ENCODE measurements at places on chromosomes 7 and 10.

DNA sequence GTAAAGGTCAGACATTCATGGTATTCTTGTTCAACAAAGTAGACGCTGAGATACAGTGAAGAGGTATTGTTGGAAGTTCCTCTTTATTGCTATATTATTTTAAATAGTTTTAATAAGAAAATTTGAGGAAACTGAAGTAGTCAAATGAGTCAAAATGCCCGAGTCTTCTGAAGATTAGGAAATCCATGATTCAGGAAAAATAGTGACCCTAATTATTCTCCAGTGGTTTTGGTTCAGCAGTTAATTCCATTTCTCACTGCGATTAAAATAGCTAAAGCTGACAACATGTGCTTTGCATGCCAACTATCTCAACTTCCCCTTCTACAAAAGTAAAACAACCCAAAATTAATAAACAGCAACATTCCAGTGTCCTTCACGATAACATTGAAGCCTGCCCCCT, 32.7 kb upstream of the PFKP start:
- no peak for DNase-seq

GRCh38 chr10:67549390-67549789, 146.6 kb downstream of the CTNNA3 start:
- no peak for DNase-seq

DNA sequence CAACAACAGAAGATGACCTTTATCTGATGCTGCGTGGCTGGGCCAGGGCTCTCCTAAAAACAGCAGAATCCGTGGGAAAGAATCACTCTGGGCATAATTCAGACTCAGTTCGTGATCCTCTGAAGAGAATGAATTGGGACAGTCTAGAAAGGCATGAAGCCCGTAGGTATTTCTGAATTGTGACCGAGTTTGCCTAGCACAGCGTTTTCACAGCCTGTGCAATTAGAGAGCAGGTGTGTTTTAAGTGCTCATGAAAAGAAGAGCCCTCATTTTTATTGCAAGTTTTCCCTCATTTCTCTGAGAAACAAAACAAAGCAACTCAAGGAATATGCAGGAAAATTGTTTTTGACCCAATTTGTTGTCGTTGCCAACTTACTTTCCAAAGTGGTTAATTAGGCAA, 366.2 kb downstream of the WDR11 start:
- DNase-seq = no peak

DNA sequence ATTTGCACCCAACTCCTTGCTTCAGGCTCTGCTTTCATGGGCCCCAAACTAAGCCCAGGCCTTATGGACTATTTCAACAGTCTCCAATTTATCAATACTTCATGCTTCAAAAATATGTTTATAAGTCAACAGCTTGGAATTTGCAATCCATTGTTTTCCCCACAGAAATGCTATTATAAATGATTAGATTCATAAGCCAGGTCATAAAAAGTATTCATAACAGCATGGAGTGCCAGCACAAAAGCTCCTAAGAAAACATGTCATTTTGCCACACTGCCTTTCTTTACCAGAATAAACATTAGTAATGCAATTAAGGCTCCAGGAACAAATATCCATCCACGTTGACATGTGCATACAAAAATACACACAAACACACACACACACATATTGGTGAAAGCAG, 30.1 kb downstream of the OSBPL3 start:
- no peak for DNase-seq

DNA sequence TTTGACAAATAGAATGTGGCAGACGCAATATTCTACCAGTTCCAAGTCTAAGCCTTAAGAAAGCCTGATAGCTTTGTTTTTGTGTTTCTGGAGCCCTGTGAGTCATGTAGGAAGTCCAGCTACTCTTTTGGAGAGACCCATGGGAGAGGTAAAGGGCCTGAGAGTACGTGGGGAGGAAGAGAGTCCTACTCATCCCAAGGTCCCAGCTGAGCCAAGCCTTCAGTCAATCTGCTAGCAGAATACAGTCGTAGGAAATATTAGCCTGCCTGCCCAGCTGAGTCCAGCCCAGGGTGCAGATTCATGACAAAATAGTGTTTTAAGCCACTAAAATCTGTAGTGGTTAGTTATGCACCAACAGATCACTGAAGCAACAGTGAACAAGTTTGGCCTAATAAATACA, 9.0 kb upstream of the GNA12 start:
- DNase-seq = no peak

DNA sequence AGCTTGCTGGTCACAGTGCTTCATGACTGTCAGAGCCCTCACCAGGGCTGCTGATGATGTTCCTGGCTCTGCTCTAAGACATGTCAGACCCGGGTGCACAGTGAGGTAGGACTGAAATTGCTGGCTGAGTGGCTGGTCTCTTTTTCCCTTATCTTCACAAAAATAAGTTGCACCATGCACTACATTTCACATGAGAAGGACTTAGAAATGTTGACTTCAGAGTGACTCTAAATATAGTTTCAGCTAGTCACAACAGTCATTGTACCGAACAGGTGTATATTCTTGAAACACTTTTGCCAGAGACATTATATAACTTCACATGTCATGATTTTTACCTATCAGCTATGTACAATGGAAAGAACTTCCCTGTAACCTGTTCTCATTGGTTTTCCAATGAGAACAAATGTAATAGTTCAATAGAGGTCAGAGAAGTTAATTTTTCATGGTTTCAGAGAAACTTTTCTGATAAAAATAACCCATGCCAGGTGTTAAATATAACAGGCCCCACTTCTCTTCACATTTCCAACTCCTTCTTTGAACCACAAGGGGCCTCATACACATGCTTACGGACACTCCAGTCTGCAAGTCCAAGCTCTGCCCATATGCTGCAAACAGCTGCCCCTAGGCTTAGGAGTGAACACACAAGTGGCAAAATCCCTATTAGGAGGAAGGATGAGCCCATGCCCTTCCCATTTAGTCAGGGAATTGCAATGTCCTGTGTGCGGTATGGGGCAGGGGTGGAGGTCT, 115.6 kb downstream of the CDK6 start:
- DNase-seq = no peak

- DNase-seq = no peak
These were observed 14.0 kb upstream of the CELF2 start for GRCh38 chr10:11003679-11004078.

GRCh38 chr7:46908770-46909169, 673.1 kb downstream of the TNS3 start:
- DNase-seq = no peak

- no peak for DNase-seq
These were observed 105.5 kb upstream of the TBX20 start for GRCh38 chr7:35359423-35359822.

- DNase-seq = no peak
These were observed 387.2 kb downstream of the TCERG1L start for GRCh38 chr10:130924138-130924819.

DNA sequence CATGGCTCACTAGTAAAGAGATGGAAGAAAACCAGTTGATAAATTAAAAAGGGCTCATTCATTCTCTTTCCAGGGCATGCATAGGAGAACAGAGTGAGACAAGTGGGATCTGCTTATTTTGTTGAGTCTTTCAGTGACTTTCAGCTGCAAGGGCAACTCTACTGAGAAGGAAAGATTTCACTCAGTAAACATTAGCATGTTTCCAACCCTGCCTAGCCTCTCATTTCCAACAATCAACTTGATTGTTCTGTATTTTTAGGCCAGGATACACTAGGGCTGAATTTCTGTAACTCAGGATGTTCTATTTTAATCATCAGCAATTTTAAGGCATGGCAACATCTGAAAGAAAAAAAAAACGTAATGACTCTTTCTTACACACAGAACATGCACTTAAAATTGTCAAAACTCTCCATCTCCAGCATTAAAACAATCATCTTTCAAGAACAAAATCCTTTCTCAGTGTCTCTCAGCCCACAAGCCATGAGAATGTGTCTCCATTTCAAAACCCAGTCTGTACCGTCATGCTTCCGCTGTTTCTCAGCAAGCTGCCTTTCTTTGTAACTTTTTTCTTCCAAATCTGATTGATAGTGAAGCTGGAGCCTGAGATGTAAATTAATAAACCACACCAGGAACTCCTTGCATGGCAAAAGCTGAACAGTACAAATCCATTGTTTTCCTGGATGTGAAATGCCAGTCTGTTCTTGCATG, 147.2 kb upstream of the KLF14 start:
- DNase-seq = no peak

GRCh38 chr10:7011994-7012393, 398.8 kb downstream of the SFMBT2 start:
- DNase-seq = no peak

DNA sequence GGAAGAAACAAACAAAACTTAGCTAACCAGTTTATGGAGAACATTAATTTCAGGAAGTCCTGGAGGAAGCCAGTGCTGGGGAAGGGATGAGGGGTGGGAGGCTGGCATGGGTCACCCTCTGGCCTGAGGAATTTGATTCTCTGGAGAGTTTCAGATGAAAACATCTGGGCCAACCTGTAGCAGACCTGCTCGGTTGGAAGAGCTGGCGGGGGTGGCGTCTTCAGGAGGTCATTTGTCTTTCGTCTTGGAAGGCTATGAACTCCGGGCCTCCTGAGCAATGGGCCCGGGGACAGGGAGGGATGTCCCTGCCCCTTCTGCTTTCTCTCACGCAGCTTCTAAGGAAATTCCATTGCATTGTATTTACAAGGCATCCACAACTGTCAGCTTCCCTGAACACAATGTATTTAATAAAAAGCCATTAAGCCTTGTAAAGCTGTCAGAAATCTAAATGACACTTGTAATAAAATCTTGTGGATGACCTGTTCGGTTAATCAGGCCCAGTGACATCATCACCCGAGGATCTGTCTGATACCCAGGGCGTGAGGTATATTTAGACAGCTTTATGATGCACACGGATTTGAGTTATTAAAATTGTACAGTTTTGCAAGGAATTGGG, 250.5 kb downstream of the RAB11FIP2 start:
- DNase-seq = no peak

DNA sequence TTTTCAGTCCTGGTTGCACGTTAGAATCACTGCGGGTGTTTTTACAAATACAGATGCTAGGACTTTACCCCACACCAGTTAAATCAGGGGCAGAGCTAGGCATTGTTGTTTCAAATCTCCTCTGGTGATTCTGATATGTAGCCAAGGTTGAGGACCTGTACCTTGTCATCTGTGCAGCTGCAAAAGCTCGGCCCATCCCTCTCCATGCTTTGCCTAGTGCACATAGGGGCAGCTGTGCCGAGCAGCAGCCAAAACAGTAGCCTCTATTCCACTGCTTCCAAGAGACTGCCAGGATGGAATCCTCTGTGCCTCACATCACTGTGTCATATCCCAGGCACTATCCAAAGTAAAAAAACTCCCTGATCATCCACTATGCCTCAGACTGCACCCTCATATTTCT, 181.3 kb downstream of the CDK14 start:
- DNase-seq = no peak

Measured in D721Med (cell line).